ENCODE measurements at places on chromosomes 1 and 21. TPM values are rescaled to one million over a fixed set of nuclear protein-coding genes. Genes with fewer than 3 reads are reported as not detected.

Gene GRHL3
- not detected for total RNA-seq

Gene RORC
- total RNA-seq, result 19.9 TPM

GRCh38 chr1:220826729-220827128 is 40.0 kb downstream of the MTARC1 start:
- no peak overlapping the region for H3K27ac ChIP-seq
- H3K27me3 ChIP-seq, result no peaks in the 10 kb centered on the region
- H3K36me3 ChIP-seq, result no peaks in the 10 kb centered on the region

DNA sequence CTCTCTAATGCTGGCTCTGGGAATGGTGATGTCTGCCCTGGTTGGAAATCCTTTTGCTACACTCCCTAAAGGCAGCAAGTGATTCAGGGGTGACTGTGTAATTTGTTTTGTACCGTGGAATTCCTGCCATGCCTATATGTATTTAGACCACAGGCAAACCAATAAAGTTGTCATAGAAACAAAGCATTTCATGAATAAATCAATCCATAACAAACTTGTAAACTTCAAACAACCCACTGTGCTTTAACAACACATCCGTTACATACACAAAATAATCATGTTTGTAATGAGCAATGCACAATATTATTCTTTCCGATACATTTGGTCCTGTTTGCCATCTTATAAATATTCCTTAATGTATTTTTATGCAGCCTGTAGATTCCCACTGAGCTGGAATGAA is 330.3 kb upstream of the SNX7 start:
- no peaks in the 10 kb centered on the region for H3K4me1 ChIP-seq
- no peak for DNase-seq
- H3K4me3 ChIP-seq, result no peak overlapping the region
- H3K27me3 ChIP-seq, result no peaks in the 10 kb centered on the region

Gene PAQR7
- total RNA-seq, result 8.2 TPM

DNA sequence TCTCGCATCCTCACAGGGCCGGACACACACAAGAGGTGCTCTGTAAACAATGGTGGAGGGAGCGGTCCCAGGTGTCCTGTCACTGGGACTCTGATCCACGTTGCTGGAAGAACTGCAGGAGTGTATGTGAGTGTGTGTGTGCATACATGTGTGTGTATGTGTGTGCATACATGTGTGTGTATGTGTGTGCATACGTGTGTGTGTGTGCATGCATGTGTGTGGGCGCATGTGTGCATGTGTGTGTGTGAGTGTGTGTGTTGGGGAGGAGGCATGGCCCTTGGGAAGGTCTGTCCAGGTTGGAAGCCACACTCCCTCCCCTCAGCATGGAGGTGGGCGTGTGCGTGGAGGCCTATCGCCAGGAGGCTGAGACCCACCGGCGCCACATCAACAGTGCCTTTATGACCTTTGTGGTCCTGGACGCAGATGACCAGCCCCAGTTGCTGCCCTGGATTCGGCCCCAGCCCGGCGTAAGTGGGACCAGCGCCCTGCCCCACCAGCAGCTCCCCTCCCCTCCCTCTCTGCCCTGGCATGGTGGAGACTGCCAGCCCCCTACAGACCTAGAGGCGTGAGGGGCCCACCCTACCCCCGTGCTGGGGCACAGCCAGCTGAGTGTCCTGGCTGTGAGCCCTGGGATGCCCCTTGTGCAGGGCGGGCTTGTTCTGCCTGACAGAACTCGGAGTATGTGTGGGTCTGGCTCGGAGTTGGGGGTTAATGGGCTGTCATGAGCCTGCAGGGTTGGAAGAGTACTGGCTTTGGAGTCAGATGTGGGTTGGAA is 22.2 kb downstream of the FAM151A start:
- no peak overlapping the region for H3K4me3 ChIP-seq
- no peak for DNase-seq
- no peak overlapping the region for H3K27ac ChIP-seq
- no peaks in the 10 kb centered on the region for H3K27me3 ChIP-seq

DNA sequence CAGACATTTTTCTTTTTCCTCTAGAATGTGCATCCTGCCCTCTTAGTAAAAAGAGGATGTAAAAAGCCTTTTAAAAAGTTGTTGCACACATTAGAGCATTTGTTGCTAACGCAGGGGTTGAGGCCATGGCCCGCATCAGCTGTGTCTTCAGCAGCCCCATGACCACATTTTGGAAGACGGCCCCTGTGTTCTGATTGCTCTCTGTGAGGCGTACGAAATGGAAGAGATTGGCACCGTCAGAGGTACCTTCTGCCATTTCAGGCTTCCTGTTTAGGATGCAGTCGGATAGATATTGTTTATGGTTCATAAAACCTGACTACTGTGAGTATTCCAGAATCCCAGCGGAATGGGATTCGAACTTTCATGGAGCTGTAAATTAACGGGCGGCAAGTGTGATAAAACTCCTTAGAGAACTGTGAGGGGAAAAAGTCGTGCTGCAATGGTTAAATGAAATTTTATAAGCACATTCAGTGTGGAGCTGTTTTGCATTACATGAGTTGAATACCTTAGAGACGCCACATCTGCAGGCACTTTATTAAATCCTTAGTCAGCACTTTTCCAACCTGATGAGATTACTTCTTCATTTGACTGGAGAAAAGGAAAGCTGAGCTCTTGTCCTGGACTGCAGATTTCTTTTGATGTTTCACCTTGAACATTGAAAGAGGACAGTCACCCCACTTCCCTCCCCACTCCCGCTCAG is 273.9 kb downstream of the TM2D1 start:
- peaks cover 41% of the 10 kb centered on the region for H3K4me1 ChIP-seq
- no peak for DNase-seq
- H3K36me3 ChIP-seq, result no peaks in the 10 kb centered on the region
- H3K27me3 ChIP-seq, result no peaks in the 10 kb centered on the region
